ENCODE measurements at places on chromosomes 6 and 20. TPM values are rescaled to one million over a fixed set of nuclear protein-coding genes. Genes with fewer than 3 reads are reported as not detected.

The CAP2 gene
- total RNA-seq: 8.9 TPM

The BANF2 gene
- 2.1 TPM for total RNA-seq

The SDHAF4 gene
- 8.4 TPM for total RNA-seq

The ZBTB46 gene
- 9.1 TPM for total RNA-seq

The CDH4 gene
- total RNA-seq: not detected

- DNase-seq: no peak
Measured at GRCh38 chr6:109088995-109089394, 5.7 kb downstream of the SESN1 start.

- no peak for DNase-seq
Measured at GRCh38 chr6:135135835-135136234, 45.3 kb upstream of the MYB start.

GRCh38 chr6:26660000-26660361, 435 bp upstream of the ZNF322 start:
- DNase-seq: no peak

- DNase-seq: no peak
Measured at GRCh38 chr6:131014080-131014776, 48.8 kb downstream of the EPB41L2 start.

DNA sequence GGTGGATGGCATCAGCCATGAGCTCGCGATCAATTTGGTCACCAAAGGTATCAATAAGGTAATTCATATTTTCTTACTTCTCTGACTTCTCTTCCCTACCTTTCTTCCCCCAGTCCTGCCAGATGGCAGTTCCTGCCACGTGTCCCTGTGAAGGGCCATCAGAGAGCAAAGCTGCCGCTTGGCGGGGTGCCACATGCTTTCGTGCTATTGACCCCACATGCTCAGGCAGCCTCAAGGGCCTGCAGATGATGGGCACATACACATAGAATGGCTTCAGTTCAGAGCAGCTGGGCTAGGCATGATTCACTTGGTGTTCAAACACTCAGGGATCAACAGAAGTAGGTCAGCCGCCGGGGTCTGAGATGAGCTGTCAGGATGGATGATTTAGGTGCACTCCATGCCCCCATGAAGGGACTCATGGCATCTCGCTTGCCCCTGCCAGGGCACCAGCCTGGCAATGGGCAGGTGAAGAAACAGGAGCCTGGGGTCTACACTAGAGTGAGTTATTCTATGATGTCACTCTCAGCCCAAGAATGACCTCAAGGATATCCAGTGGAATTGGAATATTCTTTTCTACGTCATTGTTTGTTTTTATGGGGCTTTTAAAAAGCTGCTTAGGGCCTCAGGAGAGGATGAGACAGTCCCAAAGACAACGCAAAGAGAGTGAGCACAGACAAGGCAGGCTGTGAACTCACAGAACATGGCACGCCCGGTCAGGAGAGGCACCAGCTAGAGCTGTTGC, 25.5 kb downstream of the BANF2 start:
- no peak for DNase-seq

DNA sequence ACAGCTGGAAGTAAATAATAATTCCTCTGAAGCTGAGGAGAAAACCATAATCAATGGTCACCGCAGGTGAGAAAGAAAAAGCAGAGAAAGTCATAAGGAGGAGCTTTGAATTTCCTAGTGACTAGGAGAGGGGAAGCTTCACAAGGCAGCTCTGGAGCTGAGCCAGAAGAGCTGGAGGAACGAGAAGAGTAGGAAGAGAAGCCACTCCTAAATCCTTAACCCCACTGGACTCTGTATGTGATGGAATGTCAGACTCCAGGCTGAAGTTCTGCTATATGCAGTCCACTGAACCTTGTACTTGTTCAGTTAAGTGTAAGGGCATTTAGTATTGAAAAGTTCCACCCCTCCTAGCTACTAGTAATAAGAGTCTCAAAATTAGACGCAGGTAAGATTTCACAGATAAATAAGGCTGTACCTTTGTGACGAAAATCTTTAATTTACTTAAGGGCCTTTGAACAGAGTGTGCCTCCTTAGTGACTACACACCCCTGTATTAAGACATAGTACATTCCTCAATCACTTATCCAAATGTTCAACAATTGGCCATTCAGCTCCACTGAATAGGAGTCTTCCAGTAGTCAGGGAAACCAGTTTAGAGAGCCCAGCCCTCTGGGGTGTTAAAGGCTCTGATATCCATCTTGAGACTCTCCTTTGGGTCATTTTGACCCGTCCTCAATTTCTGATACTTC, 71.4 kb upstream of the UFL1 start:
- DNase-seq: no peak

Data from Caco-2 (cell line).